ENCODE measurements at places on chromosomes 1 and 21. TPM values are rescaled to one million over a fixed set of nuclear protein-coding genes. Genes with fewer than 3 reads are reported as not detected.

- DNase-seq, result peak; percentile 70
- no peak overlapping the region for H3K27ac ChIP-seq
- no peaks in the 10 kb centered on the region for H3K27me3 ChIP-seq
- H3K4me1 ChIP-seq, result peaks cover 9% of the 10 kb centered on the region
- H3K36me3 ChIP-seq, result no peaks in the 10 kb centered on the region
- H3K4me3 ChIP-seq, result no peak overlapping the region
Measured at GRCh38 chr1:152458384-152459185, 44.5 kb upstream of the CRNN start.

GRCh38 chr1:33468531-33468930 lies 3.9 kb upstream of the ZSCAN20 start:
- H3K36me3 ChIP-seq, result no peaks in the 10 kb centered on the region
- DNase-seq, result no peak
- peaks cover 21% of the 10 kb centered on the region for H3K4me1 ChIP-seq

Gene PTPRF
- total RNA-seq, result 199 TPM

GRCh38 chr1:184945029-184945428 lies 29.3 kb downstream of the NIBAN1 start:
- H3K27ac ChIP-seq, result no peak overlapping the region
- H3K4me3 ChIP-seq, result no peak overlapping the region
- DNase-seq, result no peak
- peaks cover 18% of the 10 kb centered on the region for H3K4me1 ChIP-seq
- no peaks in the 10 kb centered on the region for H3K36me3 ChIP-seq
- no peaks in the 10 kb centered on the region for H3K27me3 ChIP-seq

Gene TMPRSS15
- total RNA-seq, result not detected

- no peaks in the 10 kb centered on the region for H3K36me3 ChIP-seq
- peak; percentile 66 for DNase-seq
- no peak overlapping the region for H3K27ac ChIP-seq
- no peaks in the 10 kb centered on the region for H3K27me3 ChIP-seq
Measured at GRCh38 chr1:64505944-64506655, 36.2 kb downstream of the CACHD1 start.

DNA sequence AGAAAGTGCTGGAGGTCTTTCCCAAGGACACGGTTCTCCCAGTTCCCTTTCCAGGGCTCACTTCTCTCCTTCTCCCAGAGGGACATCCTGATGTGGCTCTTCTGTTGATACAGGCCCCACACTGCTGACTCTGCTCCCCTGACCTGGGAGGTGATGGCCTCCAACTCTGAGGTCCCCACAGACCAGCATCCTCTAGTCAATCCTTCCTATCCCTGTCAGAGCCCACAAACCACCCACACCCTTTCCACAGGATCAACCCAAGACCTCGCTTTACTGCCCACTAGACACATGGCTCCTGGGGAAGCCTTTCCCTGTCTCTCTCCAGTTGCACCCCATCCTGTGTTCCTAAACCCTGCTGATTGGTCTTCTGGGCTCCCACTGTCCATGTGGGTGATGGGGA lies 11.6 kb downstream of the SLAMF7 start:
- no peak overlapping the region for H3K4me3 ChIP-seq
- H3K4me1 ChIP-seq, result no peaks in the 10 kb centered on the region
- H3K36me3 ChIP-seq, result no peaks in the 10 kb centered on the region

GRCh38 chr1:164858096-164858632 lies 299.2 kb downstream of the PBX1 start:
- H3K4me1 ChIP-seq, result no peaks in the 10 kb centered on the region
- no peak overlapping the region for H3K4me3 ChIP-seq
- H3K27me3 ChIP-seq, result no peaks in the 10 kb centered on the region
- H3K36me3 ChIP-seq, result no peaks in the 10 kb centered on the region
- no peak for DNase-seq

Gene TSPEAR
- 0.23 TPM for total RNA-seq

Measured in upper lobe of right lung (tissue), 1 donor.